ENCODE measurements at places on chromosomes 12 and 14. TPM values are rescaled to one million over a fixed set of nuclear protein-coding genes. Genes with fewer than 3 reads are reported as not detected.

The NRXN3 gene
- not detected for total RNA-seq

The CSRP2 gene
- 0.15 TPM for total RNA-seq

The RPS29 gene
- 1,659 TPM for total RNA-seq

The CDCA3 gene
- 101 TPM for total RNA-seq

The GLI1 gene
- total RNA-seq: 0.48 TPM

The MYH6 gene
- total RNA-seq: 0.08 TPM

DNA sequence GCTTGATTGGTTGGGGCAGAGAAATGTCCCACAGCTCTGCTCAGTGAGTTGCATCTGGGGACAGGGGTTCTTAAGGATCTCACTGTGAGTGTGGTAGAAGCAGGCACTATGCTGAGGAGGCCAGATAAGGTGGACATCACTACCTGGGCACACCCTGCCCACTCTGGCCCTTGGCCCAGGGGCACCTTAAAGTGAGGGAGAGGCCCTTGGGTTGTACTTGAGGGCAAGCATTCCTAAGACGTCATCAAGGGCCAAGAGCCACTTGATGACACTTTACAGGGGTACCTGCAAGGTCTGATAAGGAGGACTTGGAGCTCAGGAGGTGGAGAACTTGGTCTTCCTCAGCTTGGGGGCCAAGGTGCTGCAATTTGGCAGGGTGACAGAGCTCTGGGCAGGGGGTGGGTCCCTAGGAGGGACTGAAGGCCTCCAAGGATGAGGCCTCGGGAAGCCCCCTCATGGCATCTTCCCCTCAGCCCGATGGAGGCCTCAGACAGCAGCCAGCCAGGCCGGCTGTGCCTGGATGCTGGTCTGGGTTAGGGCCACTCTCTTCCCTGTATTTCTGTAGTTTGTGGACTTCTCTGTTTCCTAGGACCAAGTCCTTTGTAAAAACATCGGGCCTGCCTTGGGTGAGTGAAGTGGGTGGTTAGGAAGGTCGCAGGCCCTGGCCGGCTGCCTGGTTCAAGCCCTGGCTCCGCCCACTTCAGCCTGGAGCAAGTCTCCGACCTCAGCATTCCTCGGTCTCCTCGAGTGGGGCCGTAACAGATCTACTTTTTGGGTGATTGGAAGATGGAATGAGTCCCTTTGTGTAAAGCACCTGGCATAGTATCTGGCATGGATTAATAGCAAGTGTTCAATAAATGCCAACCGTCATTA is 24.8 kb downstream of the GPR68 start:
- DNase-seq: no peak

- no peak for DNase-seq
Observed at GRCh38 chr12:114420944-114421335, 15.0 kb upstream of the TBX5 start.

- no peak for DNase-seq
Observed at GRCh38 chr14:24277606-24278321, 6.4 kb upstream of the RABGGTA start.
